ENCODE measurements at places on chromosomes 1 and 21.

GRCh38 chr1:202411422-202411821 lies 62.9 kb downstream of the PPP1R12B start:
- no peak for DNase-seq

GRCh38 chr1:4612991-4613390 lies 41.4 kb upstream of the AJAP1 start:
- DNase-seq, result no peak

DNA sequence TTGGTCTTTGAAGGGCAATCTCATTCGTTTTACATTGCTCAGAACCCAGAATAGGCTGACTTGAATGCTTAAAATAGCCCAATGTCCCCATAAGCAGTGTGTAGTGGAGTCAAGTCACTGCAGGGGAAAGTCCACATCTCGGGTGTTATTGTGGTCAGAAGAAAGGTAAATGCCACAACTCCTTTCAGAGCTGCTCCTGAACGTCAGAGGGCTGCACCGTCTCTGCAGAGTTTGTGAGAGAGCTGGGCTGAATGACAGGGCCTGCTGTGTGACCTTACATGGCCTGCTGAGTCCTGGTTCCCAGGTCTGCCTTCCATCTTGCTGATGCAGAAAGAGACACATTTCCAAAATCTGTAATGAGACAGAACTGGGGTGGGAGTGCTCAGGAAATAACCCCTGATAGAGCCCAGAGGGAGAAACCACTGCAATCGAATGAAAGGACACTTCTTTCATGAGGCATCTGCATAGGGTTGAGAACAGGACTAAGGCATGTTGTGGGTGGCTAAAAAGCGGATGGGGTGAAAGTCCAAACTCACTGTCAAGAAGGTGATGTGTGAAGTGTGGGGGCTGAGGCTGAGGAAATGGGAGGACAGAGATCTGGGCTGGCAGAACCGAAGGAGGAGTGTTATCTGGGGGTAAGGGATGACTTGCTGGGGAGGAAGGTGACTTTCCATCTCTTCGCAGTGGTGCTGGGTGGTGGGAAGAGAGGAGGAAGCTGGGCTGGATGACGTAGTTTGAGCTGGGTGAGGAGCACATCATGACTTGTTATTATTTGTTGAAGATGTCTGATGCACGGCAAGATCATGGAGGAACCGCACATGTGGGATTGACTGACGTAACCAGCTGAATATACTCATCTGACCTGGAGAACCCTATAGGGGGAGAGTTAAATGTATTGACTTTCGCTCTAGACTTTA lies 33.7 kb downstream of the XCL2 start:
- DNase-seq, result no peak

DNA sequence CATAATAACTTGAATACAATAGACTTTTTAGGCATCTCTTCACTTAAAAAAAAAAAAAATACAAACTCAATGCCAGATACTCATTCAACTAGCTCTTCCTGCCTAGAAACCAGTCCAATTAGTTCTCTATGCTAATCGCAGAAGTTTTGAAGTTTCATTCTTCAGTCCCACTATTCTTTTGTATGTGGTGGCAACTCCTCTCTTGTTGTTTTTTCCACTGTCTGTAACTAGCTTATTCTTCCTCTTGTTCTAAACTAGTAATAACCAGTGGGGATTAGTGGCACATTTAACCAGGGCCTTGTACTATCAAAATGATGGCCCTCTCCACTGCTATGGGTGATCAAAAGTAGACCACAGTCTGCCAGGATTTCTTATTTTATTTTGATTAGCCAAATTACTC lies 52.5 kb downstream of the SELENOF start:
- DNase-seq, result no peak

DNA sequence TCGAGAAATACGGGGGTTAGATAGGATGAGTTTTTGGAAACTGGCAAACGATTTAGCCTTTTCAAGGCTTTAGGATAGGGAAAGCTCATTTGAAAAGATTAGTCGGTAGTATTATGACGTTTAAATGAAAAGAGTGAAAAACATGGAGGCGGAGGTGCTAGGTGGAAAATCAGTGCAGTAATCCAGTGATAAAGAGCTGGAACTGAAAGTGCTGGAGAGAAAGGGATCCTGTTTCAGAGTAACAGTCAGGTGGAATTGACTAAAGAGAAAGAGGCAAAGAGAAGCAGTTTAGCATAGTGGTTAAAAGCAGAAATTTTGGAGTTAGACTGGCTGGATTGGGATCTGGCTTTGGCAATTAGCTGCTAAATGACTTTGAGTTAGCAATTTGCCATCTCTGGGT lies 945 bp downstream of the WDR3 start:
- no peak for DNase-seq

DNA sequence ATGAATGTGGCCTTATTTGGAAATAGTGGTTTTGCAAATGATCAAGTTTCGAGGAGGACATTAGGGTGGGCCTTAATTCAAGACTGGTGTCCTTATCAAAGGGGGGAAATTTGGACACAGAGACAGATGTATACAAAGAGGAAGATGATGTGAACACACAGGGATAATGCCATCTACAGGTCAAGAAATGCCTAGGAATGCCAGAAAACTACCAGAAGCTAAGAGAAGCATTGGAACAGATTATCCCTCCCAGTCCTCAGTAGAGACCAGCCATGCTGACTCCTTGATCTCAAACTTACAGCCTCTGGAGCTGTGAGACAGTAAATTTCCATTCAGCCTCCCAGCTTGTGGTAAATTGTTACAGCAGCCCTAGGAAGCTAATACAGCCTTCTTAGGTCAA lies 151.4 kb downstream of the PTGER3 start:
- no peak for DNase-seq

DNA sequence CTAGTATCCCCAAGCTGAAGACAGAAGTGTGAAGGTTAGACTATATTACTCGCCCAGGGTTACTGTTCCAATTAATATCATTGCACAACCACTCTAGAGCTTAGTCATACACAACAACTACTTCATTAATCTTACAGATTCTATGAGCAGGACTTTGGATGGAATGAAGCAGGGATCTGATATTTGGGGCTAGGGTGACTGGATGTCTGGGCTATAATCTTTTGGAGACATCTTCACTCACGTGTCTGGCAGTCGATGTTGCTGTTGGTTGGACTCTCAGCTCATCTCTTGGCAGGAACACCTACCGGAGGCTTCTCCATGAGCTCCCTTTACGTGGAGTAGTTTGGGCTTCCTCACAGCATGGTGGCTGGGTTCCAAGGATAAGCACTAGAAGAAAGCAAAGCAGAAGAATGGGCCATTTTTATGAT lies 519.2 kb upstream of the B3GALT2 start:
- no peak for DNase-seq

- no peak for DNase-seq
These were observed 530 bp upstream of the TIPRL start for GRCh38 chr1:168178227-168178637.

DNA sequence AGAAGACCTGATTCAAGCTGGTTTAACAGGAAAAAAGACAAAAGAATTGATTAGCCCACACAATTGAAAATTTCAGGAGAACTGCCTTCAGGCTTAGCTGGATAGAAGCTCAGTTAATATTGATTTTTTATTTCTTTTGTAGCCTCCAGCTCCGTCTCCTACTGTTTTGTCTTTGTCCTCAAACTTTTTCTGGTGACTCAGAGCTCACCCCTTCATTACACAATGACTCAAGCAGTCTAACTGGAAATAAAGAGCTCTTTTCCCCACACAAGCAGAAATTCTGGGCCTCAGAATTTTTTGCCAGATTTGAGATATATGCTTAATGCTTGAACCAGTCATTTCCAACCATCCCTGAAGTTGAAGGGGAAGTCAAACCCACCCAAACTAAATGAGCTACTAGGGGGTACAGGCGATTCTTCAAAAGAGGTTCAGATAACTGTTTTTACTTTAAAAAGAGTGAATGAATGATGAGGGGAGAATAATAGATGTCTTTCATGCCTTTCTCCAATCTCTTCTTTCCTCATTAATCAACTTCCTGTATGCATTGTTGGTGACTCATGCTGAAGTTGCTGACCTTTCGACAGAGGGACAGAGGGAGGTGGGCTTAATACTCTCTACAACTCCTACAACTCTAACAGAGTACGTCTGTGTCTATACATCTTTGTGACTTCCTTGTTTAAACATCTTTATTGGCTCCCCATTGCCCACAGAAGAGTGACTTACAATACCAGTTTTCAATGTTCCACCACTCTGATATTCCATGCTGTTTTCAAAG lies 6.2 kb upstream of the ACP6 start:
- DNase-seq, result no peak

DNA sequence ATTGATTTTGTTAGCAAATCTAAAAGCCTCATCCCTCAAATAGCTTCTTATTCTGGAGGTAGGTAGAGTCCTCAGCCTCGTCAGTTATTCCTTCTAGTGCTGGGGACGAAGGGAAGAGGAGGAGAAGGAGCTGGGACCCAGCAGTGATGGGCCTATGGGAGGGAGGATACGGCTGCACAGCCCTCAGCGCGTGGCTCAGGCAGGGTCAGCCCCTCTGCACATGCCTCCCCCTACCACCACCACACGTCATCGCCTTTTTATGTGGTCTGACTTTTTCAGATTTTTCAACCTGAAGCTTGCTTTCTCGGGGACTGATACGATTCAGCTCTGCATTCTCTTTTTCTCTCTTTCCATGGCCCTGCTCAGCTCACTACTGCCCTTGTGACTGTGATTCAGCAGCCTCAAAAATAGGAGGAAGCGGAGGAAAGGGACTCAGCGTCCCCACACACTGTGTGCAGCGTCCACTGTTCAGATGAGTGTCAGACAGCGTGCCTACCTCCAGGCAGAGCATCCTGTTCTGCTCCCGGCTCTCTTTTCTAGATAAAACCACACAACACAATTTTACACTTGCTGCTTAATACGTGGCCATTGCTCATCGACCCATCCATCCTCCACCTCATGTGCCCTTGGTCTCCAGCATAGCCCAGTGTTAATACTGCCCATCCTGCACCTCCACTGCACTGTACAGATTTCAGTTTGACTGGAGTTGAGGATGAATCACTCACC lies 827 bp downstream of the OR2B11 start:
- DNase-seq, result no peak

GRCh38 chr1:152047730-152048415 lies 11.1 kb upstream of the S100A11 start:
- DNase-seq, result peak; percentile 53

- DNase-seq, result no peak
These were observed 141.9 kb downstream of the ZNF281 start for GRCh38 chr1:200267937-200268336.

DNA sequence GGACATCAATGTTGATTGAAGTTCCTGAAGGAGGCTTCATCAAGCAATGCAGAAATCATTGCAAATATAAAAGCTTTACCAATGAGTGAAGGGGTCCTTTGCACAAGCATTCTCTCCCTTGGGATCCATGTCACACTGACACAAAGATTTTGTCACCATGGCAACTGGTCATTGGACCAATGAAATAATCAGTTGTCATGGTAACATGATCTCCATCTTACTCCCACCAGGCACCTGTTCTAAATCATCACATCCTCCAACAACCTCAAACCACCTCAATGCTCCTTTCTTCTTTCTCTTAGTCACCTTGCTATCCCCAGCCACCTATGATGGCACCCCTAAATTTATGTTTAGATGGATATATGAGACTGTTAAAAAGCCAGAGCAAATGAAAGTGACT lies 13.5 kb upstream of the FOXJ3 start:
- no peak for DNase-seq

DNA sequence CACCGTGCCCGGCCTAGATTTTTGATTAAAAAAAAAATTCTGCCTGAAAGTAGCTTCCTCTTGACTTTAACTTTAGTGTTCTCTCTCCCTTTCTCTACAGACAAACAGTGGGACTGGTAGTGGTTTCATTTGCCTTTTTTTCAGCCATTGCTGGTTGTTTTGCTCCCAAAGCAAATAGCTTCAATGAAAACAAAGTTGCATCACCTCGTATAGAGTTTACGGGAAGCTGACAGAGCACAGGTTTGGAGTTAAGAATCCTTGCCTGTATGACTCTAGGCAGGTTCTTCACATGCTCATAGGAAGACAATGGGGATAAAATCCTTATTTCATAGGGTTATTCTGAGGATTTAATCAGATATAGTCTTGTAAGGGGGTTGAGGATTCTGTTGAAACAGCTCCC lies 21.6 kb downstream of the AADACL4 start:
- DNase-seq, result no peak

- no peak for DNase-seq
These were observed 1049.6 kb upstream of the ADGRL4 start for GRCh38 chr1:80056179-80056578.

DNA sequence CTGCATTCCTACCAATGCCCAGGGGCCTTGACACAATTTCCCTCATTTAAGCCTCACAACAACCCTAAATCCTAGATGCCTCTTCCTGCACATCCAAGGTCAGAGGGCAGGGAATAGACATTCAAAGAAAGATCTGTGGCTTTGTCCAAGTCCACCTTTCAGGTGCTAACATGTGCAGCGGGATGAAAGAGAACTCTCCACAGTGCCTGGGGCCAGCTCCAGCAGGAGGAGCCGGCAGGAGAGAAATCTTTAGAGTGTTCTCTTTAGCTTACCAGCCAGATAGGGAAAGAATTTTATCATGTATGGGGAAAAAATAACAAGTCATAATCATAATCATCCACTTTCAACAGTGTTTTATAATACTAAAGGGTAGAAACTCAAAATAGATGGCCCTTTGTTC lies 319.7 kb downstream of the MATN1 start:
- no peak for DNase-seq
